Esophagus squamous epithelium (tissue), 5 donors: ENCODE measurements at places on chromosomes 12 and 14.

DNA sequence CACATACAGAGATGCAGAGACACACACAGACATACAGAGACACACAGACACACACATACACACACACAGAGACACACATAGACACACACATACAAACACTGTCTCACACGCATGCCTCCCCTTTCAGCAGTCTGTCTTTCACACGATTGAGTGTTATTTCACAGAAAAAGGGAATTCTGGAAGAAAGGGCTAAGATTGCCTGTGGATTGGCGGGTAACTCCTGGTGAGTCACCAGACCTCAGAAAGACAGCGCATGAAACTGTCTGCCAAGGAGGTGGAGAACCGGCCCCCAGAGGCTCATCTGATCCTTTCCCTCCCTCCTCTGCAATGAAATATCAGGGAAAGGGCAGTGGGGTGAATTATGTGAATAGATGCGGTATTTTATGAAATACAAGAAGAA lies 127.2 kb upstream of the GSC start:
- no peak for DNase-seq

- no peak for DNase-seq
These were observed 42.4 kb upstream of the CLMN start for GRCh38 chr14:95362138-95362494.

GRCh38 chr14:91413547-91414474 lies 3.8 kb downstream of the CCDC88C start:
- no peak for DNase-seq

DNA sequence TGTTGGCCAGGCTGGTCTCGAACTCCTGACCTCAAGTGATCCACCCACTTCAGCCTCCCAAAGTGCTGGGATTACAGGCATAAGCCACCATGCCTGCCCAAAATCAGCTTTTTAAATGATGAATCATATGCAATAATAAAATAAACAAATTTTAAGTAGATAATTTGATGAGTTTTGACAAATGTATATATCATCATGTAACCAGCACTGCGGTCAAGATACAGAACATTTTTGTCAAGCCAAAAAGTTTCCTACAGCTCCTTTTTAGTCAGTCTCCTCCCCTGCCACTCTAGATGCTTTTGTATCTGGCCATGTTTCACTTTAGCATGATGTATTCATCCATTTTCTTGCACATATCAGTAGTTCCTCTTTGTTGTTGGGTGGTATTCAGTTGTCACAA lies 17.2 kb downstream of the FRMD6 start:
- DNase-seq = no peak

DNA sequence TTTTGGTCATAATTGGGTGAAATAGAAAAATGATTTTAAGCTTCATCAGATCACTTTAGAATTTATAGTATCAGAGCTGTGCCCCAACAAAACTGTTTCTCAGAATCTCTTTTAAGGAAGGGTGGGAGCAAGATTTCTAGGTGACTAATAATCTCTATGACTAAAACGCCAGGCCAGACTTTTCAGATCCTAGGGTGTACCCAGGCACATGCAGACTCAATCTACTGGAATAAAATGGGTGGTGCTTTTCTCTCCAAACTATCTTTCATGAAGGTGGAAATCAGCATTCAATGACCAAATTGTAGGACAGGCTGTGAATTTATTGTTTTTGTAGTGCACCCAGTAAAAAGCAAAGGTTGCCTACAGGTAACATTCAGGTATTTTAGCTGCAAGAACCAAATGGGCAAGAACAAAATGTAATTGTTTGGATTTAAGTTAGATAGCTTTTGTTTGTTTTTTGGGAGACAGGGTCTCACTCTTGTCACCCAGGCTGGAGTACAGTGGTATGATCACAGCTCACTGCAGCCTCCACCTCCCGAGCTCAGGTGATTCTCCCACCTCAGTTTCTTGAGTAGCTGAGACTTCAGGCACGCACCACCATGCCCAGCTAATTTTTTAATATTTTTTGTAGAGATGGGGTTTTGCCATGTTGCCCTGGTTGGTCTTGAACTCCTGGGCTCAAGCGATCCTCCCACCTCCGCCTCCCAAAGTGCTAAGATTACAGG lies 49.5 kb downstream of the PPP2R5C start:
- no peak for DNase-seq

DNA sequence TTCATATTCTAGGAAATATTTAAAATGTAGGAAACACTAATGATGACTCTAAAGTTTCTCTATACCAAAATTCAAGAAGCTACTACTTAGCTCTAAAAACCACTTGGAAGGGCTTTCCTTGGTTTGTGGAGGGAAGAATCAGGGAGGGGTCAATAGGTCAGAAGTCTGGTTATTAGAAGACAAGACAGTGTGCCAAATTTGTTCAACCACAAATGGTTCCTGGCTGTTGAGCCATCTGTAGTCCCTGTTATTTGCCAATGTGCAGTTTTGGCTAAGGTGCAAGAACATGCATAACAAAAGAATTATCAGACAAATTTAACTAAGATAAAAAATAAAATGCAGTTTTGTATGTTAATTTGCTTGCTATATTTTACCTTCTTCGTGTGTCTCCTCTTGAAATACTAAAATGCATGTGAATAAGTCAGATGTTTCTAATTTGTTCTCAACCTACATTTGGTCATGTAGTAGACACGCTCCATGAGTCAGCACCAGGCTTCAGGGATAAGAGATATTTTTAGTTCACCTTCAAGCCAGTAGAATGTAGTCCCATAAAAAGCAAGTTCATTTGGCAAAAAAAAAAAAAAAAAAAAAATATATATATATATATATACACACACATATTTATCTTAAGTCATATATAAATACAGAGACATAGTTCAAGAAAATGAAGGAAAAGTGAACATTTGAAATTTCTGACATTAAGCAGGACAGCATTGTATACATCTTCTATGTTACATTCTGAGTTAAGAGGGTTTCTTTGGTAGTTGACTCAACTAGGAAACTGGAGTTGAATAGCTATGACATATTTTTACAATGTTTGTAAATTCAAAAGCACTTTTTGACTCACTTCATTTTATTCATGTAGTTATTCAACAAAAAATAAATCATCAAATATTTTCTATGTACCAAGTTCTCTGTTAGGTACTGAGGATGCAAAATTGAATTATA lies 123.3 kb downstream of the KCNC2 start:
- no peak for DNase-seq

DNA sequence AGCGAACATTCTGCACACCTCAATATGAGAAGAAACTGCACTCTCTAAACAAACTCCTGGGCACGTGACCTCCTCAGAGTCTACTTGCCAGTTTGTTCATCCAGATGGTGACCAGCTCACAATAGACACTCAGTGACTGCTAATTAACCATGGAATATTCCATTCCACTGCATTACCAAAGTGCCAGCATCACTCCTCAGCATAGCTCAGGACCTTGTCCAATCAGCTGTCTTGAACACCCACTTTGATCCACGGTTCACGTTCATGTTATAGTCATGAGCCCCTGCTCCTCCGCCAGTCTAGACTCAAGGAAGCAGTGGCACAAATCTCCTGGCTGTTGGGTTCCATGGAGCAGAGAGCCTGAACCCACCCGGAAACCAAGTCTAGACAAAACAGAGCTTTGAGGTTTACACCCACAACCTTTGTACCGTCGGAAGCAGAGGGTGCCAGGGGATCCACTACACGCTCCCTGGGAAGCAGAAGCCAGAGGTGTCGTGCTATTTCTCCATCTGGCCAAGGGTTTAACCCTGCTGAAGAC lies 285.3 kb downstream of the ZFP36L1 start:
- DNase-seq = no peak

- DNase-seq = no peak
These were observed 22.8 kb downstream of the ADCK1 start for GRCh38 chr14:77822741-77823140.

DNA sequence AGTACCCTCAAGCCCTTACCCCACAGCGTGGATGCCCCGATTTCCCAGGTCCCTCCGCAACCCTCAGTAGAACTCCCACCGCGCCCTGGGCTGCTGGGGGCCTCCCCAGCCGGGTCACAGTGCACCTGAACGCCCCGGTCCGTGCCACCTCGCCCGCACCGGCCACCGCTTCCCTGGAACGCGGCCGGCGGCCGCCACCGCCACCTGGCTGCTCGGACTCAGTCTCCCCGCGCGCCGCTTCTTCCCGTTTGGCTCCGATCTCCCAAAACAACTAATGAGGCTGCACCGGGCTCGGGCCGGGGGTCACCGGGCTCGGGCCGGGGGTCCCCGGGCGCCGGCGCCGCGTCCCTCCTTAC lies 1.0 kb downstream of the ITPK1 start:
- DNase-seq = no peak

DNA sequence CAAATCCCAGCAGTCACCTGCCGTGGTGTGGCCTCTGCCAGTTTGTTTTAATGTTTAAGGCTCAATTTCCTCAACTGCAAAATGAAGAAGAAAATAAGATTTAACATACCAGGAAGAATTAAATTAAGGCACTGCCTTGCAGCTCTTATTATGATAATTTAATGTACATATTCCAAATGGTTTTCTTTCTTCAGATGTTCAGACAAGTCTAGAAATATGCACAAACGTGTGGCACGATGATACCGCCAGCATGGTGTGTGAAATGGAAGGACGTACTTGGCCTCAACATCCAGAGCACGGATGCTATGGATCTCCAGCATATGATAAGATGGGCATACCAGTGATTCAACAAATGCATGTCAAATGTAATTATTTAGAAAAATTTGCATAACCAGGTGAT lies 959.4 kb upstream of the TMEM132C start:
- DNase-seq = no peak

DNA sequence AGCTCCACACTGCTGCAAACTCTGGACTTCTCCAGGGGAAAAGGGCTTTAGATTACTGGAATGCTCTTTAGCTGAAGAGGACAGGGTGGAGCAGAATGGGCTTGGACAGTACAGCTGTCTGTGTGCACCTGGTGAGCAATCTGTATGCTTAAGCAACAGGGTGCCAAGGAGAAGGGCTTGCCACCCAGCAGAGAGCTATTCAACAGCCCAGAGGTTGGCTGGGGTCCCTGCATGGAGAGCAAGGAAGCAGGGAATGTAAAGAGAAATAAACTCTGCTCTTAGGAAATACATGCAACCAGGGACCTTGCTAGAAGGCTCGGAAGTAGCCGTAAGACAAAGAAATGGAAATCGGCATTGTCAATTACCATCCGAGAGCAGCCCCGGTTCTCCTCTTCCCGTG lies 53.0 kb upstream of the CORO1C start:
- no peak for DNase-seq

- no peak for DNase-seq
These were observed 14.4 kb downstream of the PLEKHG7 start for GRCh38 chr12:92717202-92717601.

- DNase-seq = no peak
These were observed 22.9 kb upstream of the KTN1 start for GRCh38 chr14:55556929-55557623.

DNA sequence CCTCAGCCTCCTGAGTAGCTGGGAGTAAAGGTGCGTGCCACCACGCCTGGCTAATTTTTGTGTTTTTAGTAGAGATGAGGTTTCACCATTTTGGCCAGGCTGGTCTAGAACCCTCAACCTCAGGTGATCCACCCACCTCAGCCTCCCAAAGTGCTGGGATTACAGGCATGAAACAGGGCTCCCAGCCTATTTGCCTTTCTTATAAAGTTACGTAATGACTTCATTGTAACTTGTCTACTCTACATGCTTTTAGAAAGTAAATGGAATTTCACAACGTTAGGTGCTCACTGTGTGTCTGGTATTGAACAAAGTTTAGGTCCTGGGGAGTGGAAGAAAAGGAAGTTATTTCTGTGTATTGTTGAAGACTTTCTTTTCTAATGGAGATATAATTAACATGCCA lies 12.5 kb downstream of the CFAP251 start:
- DNase-seq = no peak

DNA sequence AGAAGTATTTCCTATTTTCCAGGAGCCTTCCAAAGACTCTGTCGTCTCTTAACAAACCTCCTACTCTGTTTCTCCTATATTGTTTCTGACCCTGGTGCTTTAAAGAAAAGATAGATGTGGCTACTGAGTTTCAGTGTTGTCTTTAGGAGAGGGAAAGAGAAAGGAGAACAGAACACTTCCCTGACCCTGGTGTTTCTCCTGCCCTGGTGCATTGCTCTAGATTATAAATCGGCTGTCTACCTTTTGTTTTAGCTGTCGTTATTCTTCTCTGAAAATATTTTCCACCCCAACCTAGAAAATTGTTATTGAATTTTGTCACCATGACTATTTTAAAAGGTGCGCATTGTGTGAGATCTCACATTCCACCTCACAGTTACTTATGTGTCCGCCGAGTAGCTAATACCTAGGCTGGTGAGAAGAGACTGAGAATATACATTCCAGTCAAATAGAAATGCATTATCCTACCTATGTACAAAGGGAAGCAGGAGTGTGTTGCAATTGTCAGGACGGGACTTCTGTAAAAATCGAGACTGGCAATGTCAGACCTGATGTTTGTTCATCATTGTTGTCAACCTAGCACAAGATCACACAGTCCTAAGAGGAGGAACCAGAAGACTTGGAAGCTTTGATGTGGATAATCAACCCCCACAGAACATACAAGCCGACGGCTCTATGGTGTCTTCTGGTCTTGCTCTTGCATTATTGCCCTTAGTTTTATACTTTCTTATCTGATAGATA lies 108.7 kb upstream of the SLC38A4 start:
- no peak for DNase-seq

DNA sequence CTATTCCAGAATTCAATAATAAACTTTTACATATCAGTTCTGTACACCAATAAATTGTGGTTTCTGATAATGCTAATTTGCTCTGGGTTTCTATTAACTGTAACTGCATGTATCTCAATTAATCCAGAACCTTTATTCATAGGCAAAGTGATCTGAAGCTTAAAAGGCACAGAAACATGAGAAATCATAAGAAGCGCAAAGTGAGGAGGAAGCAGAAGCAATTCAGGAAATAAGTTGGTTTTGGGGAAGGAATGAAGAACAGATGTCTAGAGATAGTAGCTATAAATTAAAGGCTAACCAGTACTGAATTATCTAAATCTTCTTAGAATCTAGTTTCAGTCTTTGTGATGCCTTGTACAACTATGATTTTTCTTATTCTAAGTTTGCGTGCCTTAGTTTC lies 24.6 kb downstream of the KERA start:
- no peak for DNase-seq

GRCh38 chr12:1373901-1374735 lies 220.3 kb downstream of the FBXL14 start:
- DNase-seq = no peak

- no peak for DNase-seq
These were observed 5.9 kb downstream of the FGF6 start for GRCh38 chr12:4439736-4440135.

DNA sequence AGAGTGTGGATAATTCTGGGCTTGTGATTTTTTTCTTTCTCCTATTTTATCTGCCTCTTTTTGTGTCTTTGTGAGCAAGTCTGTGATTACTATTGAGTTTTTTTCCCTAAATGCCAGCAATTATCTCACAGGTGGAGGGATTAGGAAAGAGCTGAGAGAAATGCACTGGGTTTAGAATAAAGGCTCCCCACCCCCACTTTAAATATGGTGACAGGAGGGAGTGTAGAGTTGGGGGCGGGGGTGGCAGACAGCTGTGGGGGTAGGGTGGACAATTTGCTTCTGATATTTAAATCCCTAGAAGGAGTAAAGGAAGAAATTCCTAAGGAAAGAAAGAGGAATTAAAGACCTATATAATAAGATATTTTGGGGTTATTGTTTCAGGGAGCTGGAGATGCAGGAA lies 145.9 kb downstream of the NRXN3 start:
- no peak for DNase-seq

- no peak for DNase-seq
These were observed 373.5 kb downstream of the RPS29 start for GRCh38 chr14:49212721-49213120.
